Substantia nigra (tissue), 51 donors: ENCODE measurements at places on chromosomes 11 and 22.

- DNase-seq = no peak
These were observed 4.5 kb downstream of the OR5B21 start for GRCh38 chr11:58503361-58503856.

DNA sequence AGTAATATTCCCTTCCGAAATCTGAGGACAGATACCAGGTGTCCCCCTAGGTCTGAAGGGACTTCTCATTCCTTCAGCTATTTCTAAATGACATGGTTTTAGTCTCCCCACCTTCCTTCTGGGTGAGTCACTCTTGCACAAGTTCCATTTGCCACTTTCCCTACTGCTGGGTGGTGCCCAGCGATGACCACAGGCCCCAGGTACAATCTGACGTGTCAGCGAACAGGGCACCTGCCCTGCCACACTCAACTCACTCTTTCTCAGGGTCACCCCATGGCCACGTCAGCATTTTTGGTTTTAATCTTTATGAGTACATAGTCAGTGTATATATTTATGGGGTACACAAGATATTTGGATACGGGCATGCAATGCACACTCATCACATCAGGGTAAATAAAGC is 17.2 kb downstream of the POU2AF1 start:
- DNase-seq = no peak

GRCh38 chr22:27400811-27401210 is 400.7 kb downstream of the MN1 start:
- DNase-seq = no peak

DNA sequence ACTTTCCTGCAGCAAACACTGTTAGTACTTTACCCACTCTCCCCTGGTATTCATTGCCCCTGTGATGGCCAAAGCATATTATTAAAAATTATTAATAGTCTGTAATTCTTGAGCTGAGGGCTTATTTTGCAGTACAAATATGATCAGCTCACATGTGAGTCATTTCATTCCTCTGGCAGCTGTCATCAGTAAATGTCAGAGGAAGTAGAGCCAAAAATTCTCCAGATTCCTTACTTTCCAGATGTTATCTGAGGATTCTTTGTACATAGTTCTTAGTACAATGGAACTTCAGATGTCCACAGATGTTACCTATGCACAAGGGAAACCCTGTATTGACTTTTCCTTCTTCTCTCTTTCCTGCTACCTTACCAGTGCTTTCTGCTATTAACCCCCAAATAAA is 12.5 kb downstream of the OR5B3 start:
- DNase-seq = no peak

DNA sequence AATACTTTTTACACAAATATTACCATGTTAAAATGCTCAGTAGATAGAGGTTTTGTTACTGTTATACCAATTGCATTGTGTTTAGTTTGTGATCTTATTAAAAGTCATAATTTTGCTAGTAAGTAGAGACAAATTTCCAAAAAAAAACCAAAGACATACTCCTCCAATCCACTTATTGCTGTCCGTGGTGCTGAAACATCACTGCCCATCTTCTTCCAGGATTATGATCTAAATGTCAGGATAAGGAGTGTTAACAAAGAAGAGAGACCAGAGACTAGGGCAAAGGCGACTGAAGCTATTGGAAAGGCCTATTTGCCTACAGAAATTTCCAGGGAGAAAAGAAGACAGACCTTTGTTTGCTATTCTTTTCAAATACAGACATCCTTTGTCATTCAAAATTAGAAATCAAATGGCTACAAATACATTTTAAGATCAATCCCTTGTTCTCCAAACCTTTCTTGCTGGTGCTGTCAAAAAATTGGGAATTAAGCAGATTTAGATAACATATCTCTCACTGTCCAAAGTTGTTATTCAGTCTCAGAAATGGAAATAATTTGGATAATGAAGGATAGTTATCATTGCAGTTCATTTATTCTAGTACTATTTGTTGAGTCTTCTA is 199.7 kb downstream of the C11orf91 start:
- no peak for DNase-seq

- no peak for DNase-seq
These were observed 137.3 kb downstream of the CACNA1I start for GRCh38 chr22:39707816-39708215.

DNA sequence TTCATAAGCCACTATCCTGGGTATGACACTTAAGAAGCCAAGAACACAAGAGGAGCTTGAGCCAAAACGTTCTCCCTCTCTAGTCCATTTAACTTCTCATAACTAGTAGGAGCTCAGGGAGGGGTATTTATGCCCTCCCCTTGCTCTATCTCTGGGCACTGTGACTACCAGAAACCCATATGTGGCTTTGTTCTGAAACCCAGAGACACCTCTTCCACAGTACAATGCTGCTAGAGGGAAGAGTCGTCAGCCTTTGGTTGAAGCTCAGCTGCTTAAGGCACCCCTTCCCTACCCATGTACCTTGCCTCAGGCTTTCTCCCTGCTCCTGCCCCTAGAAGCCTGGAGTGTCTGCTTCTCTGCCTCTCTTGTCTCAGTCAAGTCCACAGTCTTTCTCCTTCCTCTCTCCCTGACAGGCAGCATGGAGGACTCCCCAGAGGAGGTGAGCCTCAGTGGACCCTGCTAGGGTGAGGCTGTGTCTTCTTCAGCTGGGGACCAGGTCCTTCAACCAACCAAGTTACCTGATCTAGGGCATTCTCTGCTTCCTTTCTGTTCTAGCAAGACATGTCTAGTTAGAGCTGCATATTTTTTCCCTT is 23.1 kb upstream of the USP47 start:
- no peak for DNase-seq

DNA sequence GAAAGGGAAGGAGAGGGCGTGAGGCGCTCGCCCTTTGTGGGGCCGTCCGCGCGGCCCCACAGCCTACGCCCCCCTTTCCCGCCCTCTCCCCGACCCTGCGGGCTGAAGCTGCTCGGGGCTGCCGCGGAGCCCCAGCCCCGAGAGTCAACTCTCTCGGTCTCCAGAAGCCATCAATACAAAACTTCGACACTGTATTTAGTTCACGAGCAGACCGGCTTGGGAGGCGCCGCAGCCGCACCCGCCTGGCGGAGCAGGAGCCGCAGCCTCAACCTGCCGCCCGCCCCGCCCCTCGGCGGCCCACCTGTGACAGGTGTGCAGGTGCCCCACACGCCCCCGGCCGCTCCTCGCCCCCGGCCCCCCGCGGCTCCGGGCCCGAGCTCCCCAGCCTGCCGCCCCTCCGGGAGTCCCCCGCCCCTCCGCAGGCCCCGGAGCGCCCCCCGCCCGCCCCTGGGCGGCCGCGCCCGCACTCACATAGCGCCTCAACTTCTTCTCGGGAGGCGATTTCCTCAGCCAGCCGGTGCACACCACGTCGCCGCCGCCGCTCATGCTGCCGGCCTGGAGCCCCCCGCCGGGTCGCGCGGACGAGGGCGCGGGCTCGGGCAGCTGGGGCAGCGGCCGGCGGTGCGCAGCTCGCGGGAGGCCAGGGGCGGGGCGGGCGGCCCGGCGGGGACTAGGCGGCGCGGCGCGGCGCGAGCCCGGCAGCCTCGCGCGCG is at the start of gene GAB2:
GAB2 (minus strand) TSS at position 646 of the 713 bp plus-strand sequence; CDS start at position 546, 100 bp downstream.
- no peak for DNase-seq

- DNase-seq = no peak
These were observed 24.2 kb upstream of the PPP6R3 start for GRCh38 chr11:68436162-68436888.

- no peak for DNase-seq
These were observed 6.9 kb downstream of the PATZ1 start for GRCh38 chr22:31339148-31339832.

DNA sequence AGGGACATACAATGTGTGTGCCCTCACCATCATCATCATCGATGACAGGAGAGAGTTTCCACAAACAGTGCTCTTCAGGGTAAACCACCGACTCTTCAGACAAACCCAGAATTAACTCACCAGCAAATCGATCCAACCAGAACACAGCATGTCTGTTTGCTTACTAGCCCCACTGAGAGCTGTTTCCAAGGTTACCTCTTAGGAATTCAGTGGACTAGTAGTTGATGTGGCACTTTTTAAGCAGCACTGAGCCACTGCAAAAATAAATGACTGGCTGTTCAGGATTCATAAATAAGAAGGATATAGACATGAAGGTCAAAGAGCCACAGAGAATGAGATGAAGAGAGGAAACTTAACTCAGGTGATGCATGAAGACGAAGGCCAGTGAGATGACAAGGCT is 83.1 kb downstream of the PARVA start:
- no peak for DNase-seq

DNA sequence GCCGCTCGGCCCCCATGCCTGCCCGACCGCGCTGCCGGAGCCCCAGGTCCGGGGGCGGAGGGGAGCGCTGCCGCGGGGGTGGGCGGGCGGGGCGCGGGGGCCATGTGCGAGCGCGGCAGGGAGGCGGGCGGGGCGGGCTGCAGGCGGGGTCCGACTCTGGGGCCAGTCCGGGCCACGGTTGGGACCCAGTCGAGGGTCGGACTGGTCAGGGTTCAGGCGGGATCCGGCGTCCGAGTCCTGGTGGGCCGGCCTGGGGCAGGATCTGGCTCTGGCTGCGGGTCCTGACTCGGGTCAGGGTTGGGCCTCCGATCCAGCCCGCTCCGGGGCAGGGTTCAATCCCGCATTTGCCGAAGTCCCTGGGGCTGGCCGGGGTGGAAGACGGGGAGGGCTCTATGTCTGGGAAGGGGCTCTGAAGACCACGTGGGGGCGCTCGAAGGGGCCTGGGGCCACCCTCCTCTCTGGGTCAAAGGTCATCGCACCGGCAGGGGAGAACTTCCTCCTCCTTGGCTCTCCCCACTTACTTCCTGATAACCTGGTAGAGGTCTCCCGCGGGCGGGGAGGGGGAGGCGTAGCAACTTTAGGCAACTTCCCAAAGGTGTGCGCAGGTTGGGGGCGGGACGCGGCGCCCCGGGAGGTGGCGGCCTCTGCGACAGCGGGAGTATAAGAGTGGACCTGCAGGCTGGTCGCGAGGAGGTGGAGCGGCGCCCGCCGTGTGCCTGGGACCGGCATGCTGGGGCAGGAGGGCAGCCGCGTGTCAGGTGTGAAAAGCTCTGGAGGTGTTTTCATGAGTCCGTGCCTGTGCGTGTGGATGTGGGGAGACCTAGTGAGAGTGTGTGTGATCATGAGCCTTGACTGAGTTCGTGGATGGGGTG is 603 bp downstream of the ESRRA start:
- DNase-seq = peak; percentile 76

- DNase-seq = no peak
These were observed 52.1 kb downstream of the CNTF start for GRCh38 chr11:58674609-58675008.

DNA sequence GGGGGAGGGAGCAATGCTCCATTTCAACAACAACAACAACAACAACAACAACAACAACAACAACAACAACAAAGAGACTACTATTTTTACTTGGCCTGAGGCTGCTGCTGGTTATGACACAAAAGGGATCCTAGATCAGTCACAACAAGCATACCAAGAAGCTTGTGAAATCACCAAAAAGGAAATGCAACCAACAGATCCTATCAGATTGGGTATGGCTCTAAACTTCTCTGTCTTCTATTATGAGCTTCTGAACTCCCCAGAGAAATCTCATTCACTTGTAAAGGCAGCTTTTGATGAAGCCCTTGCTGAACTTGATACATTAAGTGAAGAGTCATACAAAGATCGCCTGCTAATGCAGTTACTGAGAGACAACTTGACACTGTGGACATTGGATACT is 10.5 kb upstream of the MS4A2 start:
- no peak for DNase-seq

DNA sequence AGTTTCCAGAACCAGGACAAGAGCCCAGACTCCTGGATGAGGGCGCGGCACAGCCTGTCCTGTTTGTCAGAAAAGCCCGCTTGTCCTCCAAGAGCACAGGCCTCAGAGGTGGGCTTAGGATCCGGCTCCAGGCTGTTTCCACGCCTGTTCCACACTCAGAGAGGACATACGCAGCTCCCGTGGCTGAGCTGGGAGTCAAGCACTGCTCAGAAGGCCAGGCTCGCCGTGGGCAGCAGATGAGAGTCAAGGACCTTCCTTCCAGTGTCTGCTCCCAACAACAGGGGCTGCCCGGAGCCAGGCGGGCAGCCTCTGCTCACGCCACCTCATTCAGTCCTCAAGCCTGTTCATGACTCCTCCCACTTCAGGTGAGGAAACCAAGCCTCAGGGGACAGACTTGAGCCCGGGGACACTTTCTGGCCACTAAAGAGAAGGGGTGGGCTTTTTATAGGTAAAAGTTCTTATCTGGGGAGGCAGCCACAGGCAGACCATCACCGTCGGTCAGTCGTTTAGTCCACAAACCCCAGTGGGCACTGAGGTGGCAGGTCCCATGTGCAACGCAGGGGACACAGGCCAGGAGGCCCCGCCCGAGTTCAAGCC is 3.8 kb downstream of the CYB5R3 start:
- no peak for DNase-seq

DNA sequence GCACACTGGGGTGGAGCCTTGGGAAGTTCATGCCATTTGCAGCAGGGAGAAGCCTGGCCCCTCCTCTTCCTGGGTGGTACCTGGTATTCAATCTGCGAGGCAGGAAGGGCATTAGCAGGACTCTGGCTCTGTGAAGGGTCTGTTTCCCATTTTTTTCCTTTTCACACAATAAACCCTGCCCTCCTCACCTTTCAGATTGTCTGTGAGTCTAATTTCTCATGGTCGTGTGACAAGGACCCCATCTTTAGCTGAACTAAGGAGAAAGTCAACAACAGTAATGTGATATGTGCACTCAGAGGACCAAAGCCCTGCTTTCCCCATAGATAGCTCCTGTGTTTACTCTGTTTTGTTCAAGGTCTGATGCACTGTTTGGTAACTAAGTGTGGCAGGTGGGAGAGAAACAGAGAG is 26.6 kb upstream of the CASP4 start:
- no peak for DNase-seq

DNA sequence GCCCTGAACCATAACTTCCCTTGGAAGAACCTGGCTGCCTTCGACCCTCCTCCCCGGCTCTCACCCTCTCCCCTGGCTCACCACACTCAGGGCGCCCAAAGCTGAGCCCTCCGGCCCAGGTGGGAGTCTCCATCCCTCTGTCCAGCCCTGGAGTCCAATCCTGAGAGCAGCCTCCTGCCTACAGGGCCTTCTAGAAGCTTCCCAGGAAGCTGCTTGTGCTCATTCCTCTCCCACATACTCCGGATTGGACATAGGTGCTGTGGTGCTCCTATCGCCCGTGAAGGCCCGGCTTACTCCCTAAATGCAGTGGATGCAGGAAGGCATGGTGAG is 1332.0 kb downstream of the BRD1 start:
- no peak for DNase-seq
